ENCODE measurements at places on chromosomes 16 and 17.

GRCh38 chr17:3659541-3660111 lies 8.8 kb downstream of the TAX1BP3 start:
- DNase-seq = peak; percentile 92

- no peak for DNase-seq
These were observed 970 bp downstream of the EPN2 start for GRCh38 chr17:19238167-19238505.

DNA sequence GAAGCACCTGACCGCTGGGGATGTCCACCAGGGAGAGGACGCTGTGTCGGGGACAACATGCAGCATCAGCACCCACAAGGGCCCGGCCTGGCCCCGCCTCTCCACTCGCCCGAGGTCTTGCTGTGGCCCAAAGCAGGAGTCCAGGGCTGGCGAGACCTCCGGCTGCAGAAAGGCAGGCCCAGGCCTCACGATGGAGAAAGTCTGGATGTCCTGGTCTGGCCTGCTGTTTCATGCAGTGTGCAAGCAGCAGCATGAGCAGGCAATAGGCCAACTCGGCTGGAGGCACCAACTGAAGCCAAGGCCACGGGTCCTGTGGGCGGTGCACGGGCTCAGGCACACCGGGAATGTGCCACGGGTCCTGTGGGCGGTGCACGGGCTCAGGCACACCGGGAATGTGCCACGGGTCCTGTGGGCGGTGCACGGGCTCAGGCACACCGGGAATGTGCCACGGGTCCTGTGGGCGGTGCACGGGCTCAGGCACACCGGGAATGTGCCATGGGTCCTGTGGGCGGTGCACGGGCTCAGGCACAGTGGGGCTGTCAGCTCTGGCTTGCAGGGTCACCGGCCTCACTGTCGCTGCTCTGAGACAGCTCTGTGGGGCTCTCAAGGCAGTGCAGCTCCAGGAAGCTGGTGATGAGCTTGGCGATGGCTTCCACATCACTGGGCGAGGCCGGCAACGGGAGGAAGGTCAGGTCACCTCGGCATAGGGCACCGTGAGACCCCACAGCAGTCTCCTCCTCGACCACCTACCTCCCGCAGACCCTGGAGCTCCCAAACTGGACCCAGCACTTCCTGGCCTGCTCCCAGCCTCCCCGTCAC lies 6.9 kb downstream of the CYBC1 start:
- DNase-seq = no peak

DNA sequence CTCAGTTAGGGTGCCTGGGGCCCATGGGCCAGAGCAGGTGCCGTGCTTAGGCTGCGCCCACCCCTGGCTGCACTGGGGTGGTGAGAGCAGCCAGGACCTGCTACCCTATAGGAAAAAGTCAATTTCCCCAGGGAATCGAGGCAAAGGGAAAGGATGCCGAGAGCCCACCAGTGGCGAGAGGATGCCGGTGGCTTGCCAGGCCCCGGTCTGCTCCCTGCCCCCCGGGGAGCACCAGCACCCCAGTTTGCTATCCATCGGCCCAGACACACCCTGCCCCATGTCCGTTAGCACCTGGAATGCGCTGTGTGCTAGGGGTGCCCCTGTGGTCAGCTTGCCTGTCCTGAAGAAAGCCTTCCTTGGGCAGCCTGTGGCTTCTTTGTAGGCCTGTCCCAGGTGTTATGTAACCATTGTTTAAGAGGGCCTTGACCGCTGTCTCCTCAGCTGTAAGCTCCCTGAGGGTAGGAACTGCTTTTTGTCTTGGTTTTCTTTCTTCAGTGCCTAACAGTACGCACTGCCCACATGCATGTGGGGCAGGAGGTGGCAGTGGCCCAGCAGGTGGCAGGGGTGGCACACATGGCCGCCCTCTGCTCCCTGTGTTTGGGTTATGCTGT lies 40.8 kb downstream of the NT5M start:
- no peak for DNase-seq

DNA sequence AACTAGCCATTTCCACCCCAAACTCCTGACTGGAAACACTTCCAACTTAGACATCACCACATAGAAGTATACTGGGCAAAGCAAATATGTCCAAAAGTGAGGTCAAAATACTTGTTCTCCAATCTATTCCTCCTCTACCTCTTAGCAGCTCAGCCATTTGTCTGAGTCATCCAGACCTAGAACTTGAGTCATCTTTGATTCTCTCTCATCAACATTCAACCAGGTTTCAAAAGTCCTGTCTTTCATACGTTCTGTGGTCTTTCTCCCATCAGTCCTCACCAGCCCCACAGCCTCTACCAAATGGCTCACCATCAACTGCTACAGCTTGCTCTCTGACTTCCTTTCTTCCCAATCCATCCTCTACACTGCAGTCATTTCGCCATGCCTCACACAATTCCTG lies 6.8 kb downstream of the ANKFY1 start:
- DNase-seq = no peak

GRCh38 chr16:60755907-60756306 lies 1280.3 kb downstream of the CDH8 start:
- no peak for DNase-seq

- DNase-seq = no peak
These were observed 11.4 kb downstream of the MYLK3 start for GRCh38 chr16:46736695-46737094.

- DNase-seq = no peak
These were observed 232.2 kb downstream of the ZNF423 start for GRCh38 chr16:49623501-49624266.

DNA sequence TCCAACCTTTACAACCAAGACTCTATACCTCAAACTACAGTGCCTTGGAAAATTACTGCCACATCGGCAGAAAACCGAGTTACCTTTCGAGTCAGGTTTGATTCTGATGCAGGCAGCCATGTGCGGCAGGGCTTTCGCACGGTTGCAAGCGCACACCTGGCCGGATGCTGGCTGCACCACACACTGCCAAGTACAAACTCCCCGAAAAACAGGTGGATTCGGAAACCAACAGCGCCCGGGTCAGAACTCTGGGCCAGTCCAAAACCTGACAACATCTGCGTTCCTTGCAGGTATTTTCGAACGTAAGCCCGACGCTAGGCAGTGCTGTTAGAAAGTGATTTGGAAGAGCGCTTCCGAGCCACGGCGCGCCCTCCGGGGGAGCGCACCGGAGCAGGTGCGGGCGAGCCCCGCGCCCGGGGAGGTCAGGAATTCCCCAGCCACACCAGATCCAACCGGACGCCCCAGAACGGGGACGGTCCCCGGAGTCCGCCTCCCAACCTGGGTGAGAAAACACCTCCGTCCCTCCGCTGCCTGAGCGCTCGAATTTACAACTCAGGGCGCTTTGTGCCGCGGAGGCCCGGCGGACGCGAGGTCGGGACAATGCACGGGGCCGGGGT lies 1.2 kb downstream of the USP7 start:
- DNase-seq = no peak

- DNase-seq = no peak
These were observed 2.2 kb downstream of the NOTUM start for GRCh38 chr17:81958633-81959342.

GRCh38 chr17:27602721-27603420 lies 28.1 kb upstream of the LGALS9 start:
- peak; percentile 41 for DNase-seq
